GM04504 (cell line): ENCODE measurements at places on chromosomes 5 and 9.

DNA sequence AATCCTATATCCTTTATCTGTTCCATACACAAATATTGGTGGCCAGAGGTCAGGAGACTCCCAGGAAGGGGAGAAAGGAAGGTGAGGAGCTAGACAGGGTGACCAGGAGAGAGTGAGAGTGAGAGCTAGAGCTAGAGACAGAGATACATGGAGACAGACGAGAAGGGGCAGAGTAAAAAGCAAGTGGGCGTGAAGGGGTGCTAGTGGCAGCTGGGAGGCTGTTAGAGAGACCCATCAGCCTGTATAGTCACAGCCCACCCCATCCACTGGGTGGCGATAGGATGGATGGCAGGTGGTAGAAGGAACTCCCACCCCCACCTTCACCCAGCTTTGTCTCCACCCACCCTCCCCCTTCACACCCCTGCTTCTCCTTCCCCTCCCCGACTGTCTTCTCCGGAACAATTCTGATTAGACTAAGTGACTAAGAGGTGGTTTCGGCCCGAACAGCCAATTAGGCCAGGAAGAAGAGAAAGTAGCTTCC is 32.8 kb downstream of the PCDH1 start:
- no peak for DNase-seq

DNA sequence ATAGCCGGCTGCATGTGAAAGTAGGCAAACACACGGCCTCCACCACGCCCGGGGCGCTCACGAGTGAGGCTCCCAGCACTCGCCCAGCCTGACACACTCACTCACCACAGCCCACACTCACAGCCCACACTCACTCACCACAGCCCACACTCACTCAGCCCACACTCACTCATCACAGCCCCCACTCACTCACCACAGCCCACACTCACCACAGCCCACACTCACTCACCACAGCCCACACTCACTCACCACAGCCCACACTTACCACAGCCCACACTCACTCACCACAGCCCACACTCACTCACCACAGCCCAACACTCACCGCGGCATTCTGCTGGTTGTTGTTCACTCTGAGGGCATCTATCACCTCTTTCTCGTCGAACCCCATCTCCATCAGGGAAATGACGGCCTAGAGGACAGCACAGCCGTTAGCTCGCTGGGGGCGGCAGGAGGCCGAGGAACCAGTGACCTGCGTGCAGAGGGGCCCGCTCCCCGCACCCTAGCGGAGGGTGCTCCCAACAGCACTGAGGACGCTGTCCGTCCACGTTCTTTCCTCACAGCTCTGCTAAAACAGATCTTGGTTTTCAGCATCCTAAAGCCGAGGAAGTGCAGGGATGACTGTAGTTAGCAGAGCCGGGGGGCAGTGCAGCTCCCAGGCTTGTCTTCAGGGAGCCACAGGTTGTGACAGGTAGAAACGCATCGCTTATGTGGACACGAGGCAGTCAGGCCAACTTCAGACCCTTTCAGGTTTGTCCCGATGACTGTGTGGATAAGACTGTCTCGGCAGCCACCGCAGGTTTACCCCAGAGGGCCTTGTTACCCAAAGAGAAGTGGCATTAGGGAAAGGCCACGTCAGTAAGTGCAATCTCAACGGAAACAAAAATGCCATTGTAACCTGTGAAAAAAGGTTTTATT is 21.6 kb downstream of the UBAC1 start:
- DNase-seq = no peak

DNA sequence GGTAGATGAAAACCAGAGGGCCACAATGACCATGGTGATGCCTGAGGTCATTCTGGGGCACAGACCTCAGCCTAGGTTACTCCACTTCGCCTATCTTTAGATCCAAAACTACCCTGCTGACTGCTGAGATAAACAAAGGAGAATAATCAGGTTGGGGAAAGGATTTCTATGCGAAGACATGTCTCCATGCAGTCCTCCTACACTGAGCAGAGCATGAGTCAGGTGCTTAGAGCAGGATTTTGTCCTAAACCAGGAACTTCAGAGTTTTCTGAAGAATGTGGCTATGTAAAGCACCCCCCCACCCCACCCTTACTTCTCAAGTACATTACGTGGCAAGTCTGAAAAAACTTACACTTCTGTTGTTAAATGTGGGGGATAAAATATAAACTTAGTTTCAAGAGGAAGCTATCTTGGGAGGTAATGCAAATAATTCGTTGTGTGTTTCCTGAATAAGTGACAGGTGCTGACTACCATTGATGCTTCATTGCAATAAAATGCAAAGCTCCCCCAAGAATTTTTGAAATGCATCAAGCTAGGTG is 19.4 kb downstream of the PDCD1LG2 start:
- DNase-seq = no peak

DNA sequence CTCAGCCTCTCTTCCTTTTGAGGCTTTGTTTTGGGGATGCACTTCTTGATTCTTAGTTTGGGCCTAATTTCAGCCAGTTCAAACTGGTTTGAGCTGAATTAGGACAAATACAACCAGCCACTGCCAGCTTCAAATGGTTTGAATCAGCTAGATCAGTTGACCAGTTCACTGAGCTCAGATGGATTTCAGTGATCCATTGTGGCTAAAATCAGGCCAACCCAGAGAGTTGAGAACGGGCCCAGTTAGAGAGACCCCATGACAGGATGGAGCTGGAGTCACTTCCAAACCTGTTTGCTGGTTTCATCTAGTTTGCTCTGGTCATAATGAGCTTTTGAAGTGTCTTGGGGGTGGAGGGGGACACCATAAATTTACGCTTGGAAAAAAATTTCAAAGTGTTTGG is 48.0 kb upstream of the NEK6 start:
- no peak for DNase-seq

- peak; percentile 35 for DNase-seq
Observed at GRCh38 chr5:27315363-27316270, 277.2 kb upstream of the CDH9 start.

- DNase-seq = no peak
Observed at GRCh38 chr9:11871852-11872251, 821.3 kb upstream of the TYRP1 start.

DNA sequence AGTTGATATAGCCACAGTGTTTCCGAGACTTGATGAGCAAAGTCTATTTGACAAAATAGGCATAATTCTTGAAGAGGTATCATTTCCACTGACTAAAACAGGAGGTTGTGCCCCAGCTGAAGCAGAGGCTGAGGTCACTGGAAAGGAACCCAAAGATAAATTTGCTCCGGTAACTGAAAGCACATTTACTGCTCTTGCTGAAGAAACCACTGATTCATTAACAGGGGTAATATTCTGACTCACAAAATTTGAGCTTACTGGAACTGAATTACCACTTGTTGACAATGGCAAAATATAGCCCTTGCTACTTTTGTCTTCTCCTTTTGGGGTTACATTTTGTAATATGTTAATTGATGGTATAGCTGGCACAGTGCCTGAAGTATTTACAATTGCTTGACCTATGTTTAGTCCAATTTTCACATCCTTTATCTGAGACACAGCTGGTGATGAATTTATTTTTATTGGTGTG is 30.2 kb downstream of the MLANA start:
- peak; percentile 16 for DNase-seq

GRCh38 chr5:6732634-6733410 is 19.6 kb downstream of the TENT4A start:
- peak; percentile 37 for DNase-seq

GRCh38 chr5:67149951-67150523 is 46.6 kb downstream of the CD180 start:
- DNase-seq = no peak

DNA sequence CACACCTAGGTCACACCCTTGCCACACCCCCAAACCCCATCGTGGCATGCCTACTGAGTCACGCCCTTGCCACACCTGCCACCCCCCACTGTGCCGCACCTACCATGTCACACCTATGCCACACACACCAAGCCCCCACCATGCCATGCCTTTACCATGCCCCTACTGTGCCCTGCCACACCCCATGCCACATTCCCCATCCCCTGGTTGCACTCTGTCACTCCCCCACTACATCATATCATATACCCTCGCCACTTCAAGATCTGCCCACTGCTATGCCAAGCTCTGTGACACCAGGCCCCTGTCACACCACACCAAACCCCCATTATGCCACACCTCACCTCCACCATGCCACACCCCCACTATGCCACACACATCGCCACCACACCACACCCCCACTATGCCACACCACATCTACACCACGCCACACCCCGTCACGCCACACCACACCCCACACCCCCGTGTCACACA is 101.2 kb downstream of the OLFM1 start:
- DNase-seq = no peak

DNA sequence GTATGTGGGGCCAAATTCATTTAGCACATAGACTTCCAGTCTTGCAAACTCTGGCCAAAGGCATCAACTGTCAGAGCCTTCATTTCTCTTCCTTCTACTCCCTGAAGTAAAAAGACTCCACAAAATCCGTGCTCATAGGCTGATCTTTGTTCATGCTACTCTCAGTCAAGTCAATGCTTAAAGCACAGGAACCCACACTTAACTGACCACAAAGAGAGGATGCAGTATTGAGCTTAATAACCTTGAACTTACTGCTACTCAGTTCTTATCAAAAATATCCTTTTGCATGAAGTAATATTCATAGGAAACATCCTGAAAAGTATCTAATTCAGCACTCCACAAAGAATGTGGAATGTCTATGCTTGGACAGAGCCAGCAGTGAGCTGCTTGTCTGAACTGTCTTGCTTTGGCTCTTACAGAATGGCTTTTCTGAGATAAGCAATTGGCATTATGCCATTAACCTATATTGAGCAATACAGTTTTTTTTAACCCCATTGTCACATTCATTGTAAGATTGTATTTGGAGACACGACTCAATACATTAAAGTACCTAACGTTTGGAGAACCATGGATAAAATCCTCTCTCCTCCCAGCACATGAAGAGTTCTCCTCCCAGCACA is 21.7 kb downstream of the LPAR1 start:
- no peak for DNase-seq

GRCh38 chr9:31582071-31582470 is 802.4 kb upstream of the ACO1 start:
- no peak for DNase-seq

DNA sequence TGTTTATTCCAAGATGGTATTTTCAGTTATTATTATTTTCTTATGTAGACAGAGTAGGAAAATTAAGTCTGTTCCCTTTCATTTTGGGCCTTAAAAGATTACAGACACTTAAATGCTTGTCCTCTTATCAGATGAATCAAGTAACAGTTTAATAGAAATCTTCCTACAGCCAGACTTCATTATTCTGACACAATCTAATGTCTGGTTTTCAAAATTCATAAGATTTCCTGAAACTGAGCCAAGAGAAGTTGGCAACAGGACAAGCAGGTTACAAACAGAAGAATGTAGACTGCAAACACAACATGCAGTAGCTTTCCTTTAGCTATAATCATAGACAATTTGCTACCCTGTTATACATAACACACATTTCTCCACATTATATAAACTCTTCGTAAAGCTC is 130.5 kb downstream of the FBXL17 start:
- DNase-seq = no peak

DNA sequence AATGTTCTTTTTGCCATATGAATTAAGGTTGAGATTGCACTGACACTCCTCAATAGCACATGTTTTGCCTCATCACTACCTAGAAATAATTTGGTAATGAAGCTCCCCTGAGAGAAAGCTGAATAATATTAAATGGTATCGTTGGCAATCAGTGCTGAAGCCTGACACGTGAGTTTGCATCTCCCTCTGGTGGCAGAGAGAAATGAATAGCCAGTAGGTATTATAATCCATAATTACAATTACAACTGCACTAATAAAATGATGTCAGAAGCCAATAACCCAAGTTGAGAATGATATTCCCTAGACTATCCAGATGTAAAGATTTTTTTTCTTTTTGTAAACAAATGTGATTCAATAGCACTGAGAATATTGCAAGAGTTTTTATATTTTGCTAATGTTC is 700.3 kb downstream of the PTPRD start:
- DNase-seq = no peak

- DNase-seq = peak; percentile 85
Observed at GRCh38 chr9:108551030-108551841, 304.6 kb downstream of the ACTL7B start.
